Activated B cell treated with CpG ODN at 0.5 μM for 24 hours (primary cell): ENCODE measurements at places on chromosomes 1 and 21. TPM values are rescaled to one million over a fixed set of nuclear protein-coding genes. Genes with fewer than 3 reads are reported as not detected.

DNA sequence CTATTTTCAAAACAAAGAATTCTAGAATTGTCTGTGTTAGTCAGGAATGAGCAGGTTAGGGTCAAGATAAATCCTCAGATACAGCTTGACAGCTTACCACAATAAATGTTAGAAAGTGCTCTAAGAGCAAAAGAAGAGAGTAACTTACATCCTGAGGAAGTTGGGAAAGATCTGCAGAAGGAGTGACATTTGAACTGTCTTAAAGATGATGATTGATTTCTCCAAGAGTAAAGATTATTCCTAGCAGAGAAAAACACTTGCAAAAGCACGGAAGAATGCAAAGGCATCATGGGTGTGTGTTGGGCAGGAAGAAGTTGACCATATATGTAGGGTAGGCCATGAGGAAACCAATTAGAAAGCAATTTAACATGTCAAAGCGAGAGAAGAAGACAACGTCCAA lies 175.4 kb downstream of the LRRC7 start:
- H3K4me3 ChIP-seq: no peak overlapping the region
- DNase-seq: no peak

GPR153 gene
- total RNA-seq: 0.12 and 0.22 TPM in 2 replicates

CD1B gene
- not detected in 2 replicates for total RNA-seq

DNA sequence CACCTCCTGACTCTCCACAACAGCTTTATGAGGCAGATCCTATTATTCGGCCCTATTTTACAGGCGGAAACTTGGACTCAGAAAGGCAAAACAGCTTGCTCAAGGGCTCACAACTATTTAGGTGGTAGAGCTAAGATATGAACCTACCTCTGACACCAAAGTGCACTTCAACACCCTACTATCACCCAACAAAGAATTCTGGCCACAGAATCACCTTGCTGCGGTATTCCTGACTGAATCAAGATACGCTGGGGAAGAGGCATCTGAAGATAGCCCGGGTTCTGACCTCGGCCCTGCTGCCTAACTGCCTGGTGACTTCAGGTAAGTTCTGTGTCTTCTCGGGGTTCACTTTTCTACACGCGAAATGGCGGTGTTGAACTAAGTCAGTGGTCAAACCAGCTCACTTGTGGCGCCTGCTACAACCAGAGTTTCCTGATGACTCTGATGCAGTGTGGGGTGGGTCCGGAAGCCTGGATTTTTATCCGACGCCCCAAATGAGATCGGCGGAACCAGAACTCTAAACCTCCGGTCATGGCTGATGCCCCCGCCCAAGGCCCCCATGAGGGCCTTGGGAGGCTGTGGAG lies 608 bp downstream of the PEF1 start:
- DNase-seq: no peak
- peak overlapping the region; percentile 100 for H3K27ac ChIP-seq
- H3K4me3 ChIP-seq: peak overlapping the region; percentile 100
- peaks cover 32% of the 10 kb centered on the region for H3K4me1 ChIP-seq
- H3K36me3 ChIP-seq: peaks cover 12% of the 10 kb centered on the region

DNA sequence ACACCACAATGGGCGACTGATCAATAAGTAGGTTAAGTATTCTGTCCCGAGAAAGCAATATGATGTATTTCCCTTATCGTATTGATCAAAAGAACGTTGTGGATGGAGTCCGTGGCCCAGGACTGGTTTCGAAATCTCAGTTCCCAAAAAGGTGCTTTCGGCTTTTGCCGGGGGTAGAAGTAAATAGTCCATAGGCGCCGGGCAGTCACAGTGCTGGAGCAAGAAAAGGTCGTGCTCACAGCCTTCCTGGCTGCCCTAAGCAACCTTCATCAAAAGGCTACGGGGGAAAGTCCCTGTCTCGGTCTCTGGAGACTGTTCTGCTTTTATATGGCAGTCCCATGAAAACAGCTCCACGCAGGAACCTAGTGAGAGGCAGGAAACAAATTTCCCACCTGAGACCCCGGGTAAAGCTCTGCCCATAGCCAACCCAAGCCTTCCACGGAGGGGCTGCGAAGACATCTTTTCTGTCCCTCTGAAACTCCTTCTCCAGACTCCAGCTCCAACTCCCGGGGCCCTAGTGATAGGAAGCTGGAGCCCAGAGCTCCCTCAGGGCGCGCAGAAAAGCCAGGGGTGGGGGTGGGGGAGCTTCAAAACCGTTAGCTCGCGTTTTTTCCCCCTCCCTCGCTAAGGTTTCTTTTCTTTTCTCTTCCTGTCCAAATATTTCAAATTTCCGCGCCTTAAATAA lies 7.0 kb downstream of the CDKN2C start:
- H3K27ac ChIP-seq: peak overlapping the region; percentile 56
- H3K36me3 ChIP-seq: peaks cover 2% of the 10 kb centered on the region
- H3K4me1 ChIP-seq: peaks cover 22% of the 10 kb centered on the region
- H3K4me3 ChIP-seq: peak overlapping the region; percentile 85

GRCh38 chr21:45799765-45800338 lies 156.3 kb downstream of the PCBP3 start:
- peaks cover 1% of the 10 kb centered on the region for H3K27me3 ChIP-seq
- H3K27ac ChIP-seq: no peak overlapping the region
- no peaks in the 10 kb centered on the region for H3K36me3 ChIP-seq
- DNase-seq: no peak
- H3K4me3 ChIP-seq: no peak overlapping the region

GRCh38 chr21:39632796-39633442 lies 20.2 kb downstream of the B3GALT5 start:
- no peak for DNase-seq
- no peak overlapping the region for H3K27ac ChIP-seq
- H3K36me3 ChIP-seq: no peaks in the 10 kb centered on the region
- no peaks in the 10 kb centered on the region for H3K4me1 ChIP-seq

GRCh38 chr1:66351913-66352312 lies 182.0 kb upstream of the SGIP1 start:
- no peak for DNase-seq
- H3K27ac ChIP-seq: peak overlapping the region; percentile 89
- peaks cover 63% of the 10 kb centered on the region for H3K36me3 ChIP-seq
- no peaks in the 10 kb centered on the region for H3K27me3 ChIP-seq
- peak overlapping the region; percentile 46 for H3K4me3 ChIP-seq
- peaks cover 95% of the 10 kb centered on the region for H3K4me1 ChIP-seq

CRYZ gene
- total RNA-seq: 31.2 and 31.8 TPM in 2 replicates

GRCh38 chr1:68795956-68796355 lies 299.1 kb upstream of the DEPDC1 start:
- no peak overlapping the region for H3K27ac ChIP-seq
- no peaks in the 10 kb centered on the region for H3K4me1 ChIP-seq
- DNase-seq: no peak
- no peaks in the 10 kb centered on the region for H3K27me3 ChIP-seq

SELP gene
- 0.27 and 0.60 TPM in 2 replicates for total RNA-seq

AKR7A3 gene
- total RNA-seq: 0.61 and 0.80 TPM in 2 replicates

GRCh38 chr1:32339363-32339978 lies 3.4 kb upstream of the MARCKSL1 start:
- no peak for DNase-seq
- H3K4me3 ChIP-seq: peak overlapping the region; percentile 56
- H3K4me1 ChIP-seq: peaks cover 52% of the 10 kb centered on the region

GRCh38 chr1:66313429-66313828 lies 220.5 kb upstream of the SGIP1 start:
- DNase-seq: no peak
- no peaks in the 10 kb centered on the region for H3K36me3 ChIP-seq
- no peak overlapping the region for H3K4me3 ChIP-seq
- no peaks in the 10 kb centered on the region for H3K27me3 ChIP-seq
- H3K4me1 ChIP-seq: peaks cover 13% of the 10 kb centered on the region

LGR6 gene
- not detected in 2 replicates for total RNA-seq

DNA sequence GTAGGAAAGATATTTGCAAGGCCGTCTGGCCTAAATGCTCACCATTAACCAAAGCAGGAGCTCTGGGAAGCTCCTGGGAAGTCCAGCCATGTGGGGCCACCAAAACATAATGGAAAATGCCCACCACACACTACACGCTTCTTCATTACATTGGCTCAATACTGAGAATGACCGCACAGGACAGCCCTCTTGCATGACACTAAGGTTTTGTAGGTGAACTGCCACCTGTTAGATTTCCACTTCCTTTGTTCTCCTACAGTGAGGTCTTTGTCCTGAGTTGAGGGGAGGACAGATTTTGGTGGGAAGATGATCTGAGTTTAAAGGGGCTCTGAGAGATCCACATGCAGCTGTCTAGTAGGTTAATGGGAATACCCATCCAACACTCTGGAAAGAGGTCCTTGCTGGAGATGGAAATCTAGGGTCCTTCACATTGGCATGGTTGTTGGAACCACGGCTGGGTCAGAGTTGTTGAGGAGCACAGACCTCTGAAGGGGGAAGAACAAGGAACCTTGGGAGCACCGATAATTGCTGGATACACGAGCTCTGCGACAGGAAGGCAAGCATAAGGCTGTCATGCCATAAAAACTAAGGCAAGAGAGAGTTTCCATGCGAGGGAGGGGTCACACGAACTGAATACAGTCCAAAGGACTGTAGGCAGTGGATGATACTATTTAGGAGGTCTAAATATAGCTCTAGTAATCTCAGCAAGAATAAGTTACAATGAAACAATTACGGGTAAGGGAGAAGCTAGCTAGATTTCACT lies 105.5 kb upstream of the IRF2BP2 start:
- H3K36me3 ChIP-seq: no peaks in the 10 kb centered on the region
- no peaks in the 10 kb centered on the region for H3K4me1 ChIP-seq
- H3K27ac ChIP-seq: no peak overlapping the region
- no peak overlapping the region for H3K4me3 ChIP-seq
- DNase-seq: no peak
